ENCODE measurements at places on chromosomes 16 and 17. TPM values are rescaled to one million over a fixed set of nuclear protein-coding genes. Genes with fewer than 3 reads are reported as not detected.

The AXIN2 gene
- polyA plus RNA-seq, result 2.5 TPM

The KRT25 gene
- polyA plus RNA-seq, result not detected

The TRPV3 gene
- 0.73 TPM for polyA plus RNA-seq

The ASPA gene
- polyA plus RNA-seq, result 0.75 TPM
